Stimulated activated CD4-positive, alpha-beta T cell treated with anti-CD3 and anti-CD28 coated beads, Interleukin-15, amount 100 ng/mL, for 24 hours (primary cell): ENCODE measurements at places on chromosomes 11 and 22.

DNA sequence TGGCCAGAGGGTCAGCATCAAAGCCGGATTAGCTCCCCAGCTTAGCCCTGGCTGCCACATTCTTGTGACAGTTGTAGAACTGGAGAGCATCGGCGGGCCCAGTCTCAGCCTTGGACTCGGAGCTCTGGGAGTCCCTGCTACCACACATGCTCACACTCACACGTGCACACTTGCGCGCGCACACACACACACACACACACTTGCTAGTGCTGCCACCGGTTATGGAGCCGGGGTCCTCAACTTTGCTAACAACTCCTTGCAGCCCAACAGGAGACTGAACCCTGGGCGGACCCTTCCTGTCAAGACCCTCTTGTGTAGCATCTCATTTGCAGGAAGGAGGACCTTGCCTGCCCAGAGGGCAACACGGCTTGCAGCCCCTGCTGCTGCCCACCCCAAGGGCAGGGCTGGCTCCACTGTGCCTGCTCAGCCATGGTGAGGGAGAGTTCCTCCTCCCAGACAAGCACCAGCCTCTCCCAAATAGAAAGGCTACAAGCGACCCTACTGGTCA is 107.6 kb downstream of the WNT7B start:
- no peak for DNase-seq

DNA sequence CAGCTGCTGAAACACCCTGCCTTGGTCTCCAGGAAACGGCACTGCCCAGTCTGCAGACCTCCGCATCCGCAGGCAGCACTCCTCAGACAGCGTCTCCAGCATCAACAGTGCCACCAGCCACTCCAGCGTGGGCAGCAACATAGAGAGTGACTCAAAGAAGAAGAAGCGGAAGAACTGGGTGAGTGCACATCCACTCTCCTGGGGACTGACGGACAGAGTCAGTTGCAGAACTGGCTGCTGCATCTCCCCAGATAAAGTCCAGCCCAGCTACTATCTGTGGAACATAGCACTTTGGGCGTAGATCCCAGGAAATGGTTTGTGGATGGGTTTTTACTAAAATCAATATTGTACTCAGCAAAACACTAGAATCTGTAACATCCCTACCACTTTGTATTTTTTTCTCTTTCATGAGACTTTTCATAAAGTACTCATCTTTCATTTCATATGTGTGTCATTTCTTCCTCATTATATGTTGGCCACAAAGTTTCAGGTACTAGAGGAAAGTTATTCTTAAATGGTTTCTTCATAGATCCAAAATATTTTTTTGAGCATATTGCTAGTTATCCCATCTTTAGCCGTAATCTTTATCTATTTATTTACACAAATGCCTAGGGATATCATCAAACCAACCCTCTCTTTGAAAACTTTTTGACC is 80.1 kb downstream of the DBX1 start:
- DNase-seq: no peak

GRCh38 chr22:24695561-24696511 is 78.7 kb downstream of the PIWIL3 start:
- DNase-seq: no peak

DNA sequence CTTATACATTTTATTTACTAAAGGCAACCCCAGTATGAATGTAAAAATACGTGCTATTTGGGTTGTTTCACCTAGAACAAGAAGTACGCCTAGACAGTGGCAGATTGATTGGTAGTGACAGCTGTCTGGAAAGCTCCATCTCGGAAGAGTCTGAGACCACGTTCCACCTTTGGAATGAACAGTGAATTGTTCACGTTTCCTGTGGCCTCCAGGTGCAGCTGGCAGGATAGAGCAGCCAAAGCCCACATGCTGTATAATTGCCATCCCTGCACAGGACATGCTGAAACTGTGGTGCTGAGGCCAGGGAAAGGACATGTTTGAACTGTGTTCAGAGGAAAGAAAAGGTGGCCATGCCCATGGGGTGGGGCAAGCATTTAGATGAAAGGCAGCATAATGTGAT is 218.7 kb upstream of the MTNR1B start:
- no peak for DNase-seq

GRCh38 chr22:11628651-11629511 is 3899.1 kb upstream of the OR11H1 start:
- no peak for DNase-seq

GRCh38 chr11:9600644-9601036 is 27.2 kb downstream of the WEE1 start:
- peak; percentile 37 for DNase-seq

DNA sequence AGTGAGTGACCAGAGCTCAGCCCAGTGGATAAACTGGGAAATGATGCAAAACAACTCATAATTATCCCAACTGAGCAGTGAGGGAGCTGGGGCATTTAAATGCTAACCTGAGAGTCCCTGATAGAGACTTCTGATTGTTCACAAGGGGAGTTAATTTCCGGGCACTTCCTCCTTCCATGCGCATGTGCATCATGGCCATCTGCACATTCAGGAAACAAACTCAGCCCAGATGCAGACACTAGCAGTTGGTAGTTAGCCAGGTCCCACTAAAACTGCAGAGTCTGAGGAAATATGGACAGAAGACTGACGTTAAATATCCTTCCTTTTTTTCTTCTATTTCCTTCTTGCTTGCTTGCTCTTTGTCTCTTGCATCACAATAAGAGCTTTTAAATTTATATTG is 852.1 kb upstream of the LRRC4C start:
- no peak for DNase-seq

- DNase-seq: no peak
Observed at GRCh38 chr11:108193725-108194124, 28.7 kb downstream of the NPAT start.

DNA sequence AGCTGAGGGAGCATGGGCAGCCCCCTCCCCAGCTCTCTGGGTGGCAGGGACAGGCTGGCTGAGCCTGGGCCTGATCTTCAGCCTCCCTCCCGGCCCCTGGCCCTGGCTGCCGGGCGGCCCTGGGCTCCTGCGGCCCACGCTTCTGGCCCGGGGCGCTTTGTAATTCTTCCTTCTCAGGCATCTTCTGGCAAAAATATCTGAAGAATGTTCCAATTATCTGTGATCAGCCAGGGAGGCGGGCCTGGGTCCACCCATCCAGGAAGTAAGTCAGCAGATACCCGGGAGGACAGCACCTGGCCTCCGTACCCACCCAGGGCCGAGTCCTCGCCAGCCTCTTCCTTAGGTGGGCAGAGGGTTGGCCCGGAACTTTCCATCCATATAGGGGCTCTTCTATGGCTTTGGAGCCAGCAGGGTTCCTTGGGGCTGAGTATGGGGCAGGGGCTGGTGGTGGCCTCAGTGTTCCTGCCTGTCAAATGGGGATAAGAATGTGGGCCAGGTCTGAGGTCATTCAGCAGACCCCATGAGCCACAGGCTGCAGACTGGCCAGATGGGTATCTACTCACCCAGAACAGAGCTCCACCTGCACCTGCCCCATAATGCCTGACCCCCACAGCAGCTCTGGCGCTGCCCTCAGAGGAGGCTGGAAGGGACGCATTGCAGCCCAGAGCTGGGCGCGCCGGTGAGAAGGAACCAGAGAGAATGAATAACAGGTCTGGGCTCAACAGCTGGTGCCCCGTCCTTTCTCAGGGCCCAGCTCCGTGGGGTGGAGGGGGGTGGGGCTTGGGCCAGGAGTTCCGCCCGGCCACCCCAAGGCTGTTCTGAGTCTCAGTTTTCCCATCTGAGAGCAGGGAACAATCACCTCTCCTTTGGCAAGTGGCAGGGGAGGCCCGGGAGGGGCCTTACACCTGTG is 16.2 kb downstream of the WNT7B start:
- DNase-seq: no peak

GRCh38 chr11:78653294-78653909 is 78.7 kb upstream of the NARS2 start:
- no peak for DNase-seq
